Astrocyte of the spinal cord (primary cell): ENCODE measurements at places on chromosomes 3 and 15.

DNA sequence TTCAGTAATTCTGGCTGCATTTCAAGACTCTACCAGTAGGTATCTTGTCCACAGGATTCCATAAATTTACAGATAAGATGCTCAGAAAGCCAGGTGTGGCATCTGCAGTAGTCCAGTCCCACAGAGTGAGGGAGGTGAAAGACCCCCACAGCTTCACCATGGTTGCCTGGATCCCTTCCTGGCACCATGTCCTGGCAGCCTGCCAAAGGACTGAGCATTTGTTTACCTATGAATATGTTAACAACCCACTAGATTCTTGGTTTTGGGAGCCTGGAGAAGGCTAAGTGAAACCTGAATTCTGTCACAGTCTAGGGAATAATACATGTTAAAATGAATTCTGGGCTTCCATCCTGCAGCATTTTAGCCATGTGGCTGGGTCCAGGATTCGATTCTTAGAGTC, 14.9 kb downstream of the CHST2 start:
- peak; percentile 49 for DNase-seq

- no peak for DNase-seq
Observed at GRCh38 chr3:128067489-128067888, 15.3 kb downstream of the SEC61A1 start.

DNA sequence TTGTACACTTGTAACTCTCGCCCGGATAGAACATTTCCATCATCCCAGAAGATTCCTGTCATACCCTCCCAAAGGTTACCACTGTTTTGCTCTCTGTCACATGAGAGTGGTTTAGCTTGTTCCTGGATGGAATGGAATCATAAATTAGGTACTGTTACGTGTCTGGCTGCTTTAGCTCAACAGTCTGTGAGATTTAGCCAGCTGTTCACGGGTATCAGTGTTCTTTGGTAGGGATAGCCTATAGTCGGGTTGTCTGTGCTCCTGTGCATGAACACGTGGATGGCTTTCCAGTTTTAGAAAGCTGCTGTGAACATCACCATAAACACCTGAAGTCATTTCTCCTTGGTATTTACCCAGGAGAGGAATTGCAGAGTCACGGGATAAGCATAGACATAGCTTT, 58.2 kb upstream of the NR2C2 start:
- no peak for DNase-seq

GRCh38 chr3:15634671-15635070, 33.1 kb downstream of the BTD start:
- no peak for DNase-seq

DNA sequence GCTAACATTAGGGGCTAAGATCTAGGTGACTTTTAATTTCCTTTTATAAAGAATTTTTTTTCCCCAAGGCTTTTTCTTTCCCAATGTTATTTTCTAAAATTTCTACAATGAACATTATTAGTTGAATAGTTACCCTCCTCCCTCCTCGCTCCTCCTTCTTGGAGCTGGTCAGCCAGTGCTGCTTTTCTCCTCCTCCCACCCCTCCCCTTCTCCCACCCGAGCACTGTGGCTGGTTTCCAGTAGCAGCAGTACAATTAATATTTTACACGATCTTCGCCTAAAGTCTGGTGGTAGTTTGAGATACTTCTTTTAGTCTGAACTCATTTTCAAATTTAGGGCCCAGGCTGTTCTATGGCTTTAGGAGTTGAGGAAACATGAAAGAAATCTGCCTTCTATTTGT, 41.6 kb downstream of the EEFSEC start:
- DNase-seq, result no peak

- DNase-seq, result no peak
Observed at GRCh38 chr15:77905301-77905920, 172.1 kb downstream of the TBC1D2B start.

DNA sequence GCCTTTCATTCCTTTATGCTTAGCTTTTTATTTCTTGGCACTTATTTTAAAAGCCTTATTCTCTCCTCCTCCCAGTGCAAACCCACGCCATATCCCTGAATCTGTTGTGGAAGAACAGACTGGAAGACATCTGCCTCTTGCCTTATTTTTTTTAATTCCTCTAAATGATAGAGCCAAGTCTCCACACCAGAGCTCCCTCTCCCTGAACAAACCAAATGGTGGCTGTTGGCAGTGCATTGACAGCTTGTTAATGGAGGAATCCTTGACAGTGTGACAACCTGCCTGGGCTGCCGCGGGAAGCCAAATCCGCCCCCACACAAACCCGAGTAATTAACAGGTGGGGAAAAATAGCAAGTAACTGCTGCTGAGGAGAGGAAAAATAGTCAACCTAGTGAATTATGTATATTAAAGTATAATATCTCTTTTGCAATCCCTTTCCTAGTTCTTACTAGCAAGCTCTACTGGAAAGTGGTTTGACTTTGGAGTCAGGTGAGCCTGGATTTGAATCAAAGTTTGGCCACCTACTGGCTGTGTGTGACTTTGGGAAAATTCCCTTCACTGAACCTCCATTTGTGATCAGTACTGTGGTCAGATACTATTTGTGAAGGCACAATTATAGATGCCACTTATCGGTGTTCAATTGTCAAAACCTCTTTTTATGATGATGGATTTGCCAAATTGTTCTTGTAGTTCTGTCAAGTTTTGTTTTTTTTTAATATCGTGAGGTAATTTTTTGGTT, 589.6 kb downstream of the PDCD6IP start:
- DNase-seq, result no peak

DNA sequence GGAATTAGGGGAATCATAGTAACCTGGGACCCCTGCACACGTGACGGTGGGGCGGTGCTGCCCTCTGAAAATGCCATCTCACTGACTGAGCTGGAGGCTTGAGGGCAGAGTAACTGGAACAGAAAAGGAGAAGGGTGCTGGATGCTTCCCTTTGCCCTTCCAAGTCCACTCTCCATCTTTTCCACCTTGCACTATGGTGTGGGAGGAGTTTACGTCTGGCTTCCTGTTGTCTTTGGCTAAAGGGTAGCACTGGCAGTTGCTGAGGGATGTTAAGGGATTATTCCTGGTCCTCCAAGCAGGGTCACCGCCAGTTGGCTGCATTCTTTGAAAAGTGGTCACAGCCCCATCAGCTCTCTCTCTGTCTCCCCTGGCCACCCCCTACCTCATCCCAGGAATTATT, 129.4 kb upstream of the SNTN start:
- no peak for DNase-seq

GRCh38 chr15:86433983-86434382, 354.3 kb downstream of the AGBL1 start:
- no peak for DNase-seq

- DNase-seq, result peak; percentile 78
Observed at GRCh38 chr3:120561251-120562045, 34.7 kb upstream of the NDUFB4 start.

DNA sequence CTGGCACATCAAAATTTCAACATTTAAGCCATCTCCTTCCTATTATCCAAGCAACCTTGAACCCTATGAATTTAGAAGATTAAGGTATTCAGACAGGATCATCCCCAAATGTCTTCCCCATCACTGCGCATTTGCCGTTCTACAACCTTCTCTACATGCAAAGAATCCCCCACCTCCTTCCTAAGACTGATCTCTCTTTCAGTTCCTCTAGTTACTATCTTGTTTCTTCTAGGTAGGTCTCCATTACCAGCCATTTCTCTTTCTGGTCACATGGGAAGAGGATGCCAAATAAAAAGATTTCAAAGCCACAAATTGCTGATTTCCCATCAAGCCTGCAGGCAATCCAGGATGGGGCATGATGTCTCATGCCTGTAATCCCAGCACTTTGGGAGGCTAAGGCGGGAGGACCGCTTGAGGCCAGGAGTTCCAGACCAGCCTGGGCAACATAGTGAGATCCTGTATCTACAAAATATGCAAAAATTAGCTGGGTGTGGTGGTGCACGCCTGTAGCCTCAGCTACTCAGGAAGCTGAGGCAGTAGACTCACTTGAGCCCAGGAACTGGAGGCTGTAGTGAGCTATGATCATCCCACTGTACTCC, 29.7 kb upstream of the MTMR10 start:
- DNase-seq, result no peak

DNA sequence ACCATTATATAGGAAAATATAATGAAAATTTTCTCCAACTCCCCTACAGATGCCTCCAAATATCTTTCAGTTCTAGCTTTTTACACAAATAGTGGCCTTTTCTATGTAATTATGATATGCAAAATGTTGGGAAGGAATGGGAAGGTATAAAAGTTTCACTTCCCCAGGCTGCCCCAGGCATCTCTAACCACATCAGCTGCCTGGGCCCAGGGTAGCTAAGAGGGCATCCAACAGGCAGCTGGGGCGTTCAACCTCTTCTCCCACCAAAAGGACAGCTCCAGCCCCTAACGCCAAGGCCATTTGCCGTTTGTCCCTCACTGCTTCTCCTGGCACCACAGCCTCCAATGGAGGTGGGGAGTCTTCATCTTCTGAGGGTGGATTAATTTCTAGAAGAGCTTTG, 188.1 kb upstream of the TSC22D2 start:
- DNase-seq, result no peak

GRCh38 chr3:30631243-30631904, 25.0 kb downstream of the TGFBR2 start:
- no peak for DNase-seq

DNA sequence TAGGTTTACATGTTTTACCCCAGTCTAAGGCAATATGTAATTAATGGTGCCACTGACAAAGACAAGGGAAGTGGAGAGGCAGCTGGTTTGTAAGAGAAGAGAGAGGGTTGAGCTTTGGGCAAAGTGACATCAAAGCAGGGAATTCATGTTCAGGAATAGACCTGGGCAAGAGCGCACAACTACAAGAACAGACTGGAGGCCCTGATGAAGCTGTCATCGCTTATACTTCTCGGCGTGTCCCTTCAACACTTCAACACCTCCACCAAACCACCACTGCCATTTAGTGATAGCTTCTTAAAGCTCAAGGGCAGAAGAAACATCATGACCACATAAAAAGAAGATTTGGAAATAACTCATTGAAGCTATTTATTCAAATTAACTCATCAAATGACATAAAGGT, 19.6 kb upstream of the KNG1 start:
- DNase-seq, result no peak

DNA sequence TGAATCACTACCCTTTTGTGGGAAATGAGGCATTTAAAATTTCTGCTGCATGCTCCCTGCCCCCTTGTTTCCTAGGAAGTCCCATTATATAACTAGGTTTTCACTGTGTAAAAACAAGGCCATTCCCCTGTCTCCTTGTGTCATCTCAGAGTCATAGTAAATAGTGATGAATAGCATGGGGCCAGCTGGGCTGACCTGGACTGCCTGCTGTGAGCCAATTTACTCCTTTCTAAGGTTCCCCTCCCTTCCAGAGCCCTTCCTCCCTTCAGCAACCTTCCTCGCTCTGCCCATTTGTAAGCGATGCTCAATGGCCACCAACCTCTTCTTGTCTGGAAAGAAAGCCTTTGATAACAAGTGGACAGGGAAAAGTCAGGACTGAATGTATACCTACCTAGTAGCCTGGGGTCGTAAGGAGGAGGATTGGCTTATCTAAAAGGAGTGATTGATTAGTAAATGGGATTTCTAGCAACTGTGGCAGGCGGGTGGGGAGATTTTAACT, 11.7 kb downstream of the ITGA11 start:
- DNase-seq, result no peak

DNA sequence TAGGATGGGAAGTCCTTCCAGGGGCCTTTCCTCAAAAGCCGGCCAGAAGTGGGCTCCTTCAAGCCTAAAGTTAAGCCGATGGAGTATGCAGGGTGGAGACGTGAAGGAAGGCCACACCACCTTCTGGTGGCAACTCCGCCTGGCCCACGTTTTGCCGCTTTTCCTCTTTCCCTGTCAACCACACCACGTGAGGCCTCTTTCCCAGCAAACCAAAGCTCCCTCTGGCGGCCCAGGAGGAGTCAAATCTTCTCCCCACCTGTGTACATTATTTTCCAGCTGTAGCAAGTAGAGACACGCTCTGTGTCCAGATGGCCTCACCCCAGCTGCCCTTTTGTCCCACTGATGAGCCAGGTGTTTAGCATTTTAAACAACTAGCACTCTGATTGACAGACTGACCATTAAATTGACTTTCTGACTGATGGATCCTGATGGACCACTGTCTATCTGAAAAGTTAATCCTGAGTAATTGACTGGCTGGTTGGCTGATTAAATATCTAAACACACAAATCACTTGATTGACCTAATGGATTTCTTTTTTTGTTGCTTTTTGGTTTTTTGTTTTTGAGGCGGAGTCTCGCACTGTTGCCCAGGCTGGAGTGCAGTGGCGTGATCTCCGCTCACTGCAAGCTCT, 59.6 kb upstream of the ZBTB38 start:
- DNase-seq, result peak; percentile 42

- no peak for DNase-seq
Observed at GRCh38 chr15:55532944-55533343, 24.9 kb upstream of the DNAAF4 start.

- peak; percentile 42 for DNase-seq
Observed at GRCh38 chr15:51908316-51908715, 63.3 kb downstream of the LEO1 start.

DNA sequence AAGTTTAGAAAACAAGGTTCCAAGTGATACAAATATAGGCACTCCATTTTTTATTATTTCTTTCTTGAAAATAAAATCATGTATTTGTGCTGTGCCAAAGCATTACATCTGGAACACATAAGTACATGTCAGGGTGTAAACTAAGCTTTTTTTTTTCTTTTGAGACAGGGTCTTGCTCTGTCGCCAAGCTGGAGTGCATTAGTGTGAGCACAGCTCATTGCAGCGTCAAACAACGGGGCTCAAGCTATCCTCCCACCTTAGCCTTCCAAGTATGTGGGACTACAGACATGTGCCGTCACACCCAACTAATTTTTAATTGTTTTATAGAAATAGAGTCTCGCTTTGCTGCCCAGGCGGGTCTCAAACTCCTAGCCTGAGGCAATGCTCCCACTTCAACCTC, 9.0 kb downstream of the SPATA12 start:
- no peak for DNase-seq

DNA sequence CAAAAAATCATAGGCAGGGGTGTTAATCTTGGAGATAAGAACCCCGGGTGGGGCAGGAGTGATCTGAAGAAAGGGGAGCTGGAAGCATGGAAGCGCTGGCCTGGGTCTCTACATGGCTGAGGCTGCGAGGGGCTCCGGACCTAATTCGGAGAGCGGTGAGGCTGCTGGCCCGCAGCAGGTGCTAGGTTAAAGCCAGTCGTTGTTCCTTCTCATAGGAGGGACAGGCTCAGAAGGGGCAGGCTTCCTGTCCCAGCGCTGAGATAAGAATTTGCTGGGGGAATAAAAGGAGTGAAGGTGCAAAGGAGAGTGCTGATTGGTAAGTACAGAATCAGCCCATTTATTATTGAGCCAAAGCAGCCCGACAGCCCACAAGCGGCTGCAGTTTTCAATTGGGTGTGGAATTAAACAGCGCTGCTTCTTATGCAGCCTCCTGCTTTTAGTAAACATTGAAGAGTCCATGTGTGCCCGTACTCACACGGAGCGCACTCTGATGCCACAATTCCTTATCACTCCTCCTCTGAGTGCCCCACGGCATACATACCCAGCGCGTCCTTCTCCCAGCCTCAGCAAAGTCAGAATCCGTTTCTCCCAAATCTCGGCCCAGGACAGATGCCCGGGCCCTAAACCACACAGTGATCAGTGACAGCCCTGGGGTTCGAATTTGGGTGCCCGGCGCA, 17.1 kb downstream of the CHST13 start:
- no peak for DNase-seq

GRCh38 chr3:195763076-195763830, 42.5 kb downstream of the MUC20 start:
- DNase-seq, result no peak

- no peak for DNase-seq
Observed at GRCh38 chr15:54576298-54576935, 598.2 kb downstream of the UNC13C start.
